Islet precursor cell (in vitro differentiated cells): ENCODE measurements at places on chromosomes 2 and 18.

GRCh38 chr2:156323754-156324153 lies 8.8 kb downstream of the NR4A2 start:
- no peak for DNase-seq

DNA sequence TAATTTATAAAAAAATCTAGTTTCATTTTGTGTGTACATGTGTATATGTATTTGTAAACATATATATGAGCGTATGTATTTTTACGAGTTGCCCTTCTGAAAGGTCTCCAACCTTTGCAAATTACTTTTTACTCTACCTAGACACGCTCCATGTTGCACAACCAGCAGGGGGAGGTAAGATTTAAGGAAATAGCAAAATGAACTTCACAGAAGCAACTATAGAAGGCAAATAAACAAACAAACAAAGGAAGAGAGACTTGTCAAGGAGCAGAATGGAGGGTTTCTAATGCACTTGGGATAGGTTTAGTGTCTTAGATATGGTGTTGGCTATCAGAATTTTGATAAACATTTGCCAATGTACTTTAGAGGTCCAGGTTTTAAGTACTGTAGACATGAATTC lies 820.5 kb upstream of the POU3F3 start:
- DNase-seq, result no peak

DNA sequence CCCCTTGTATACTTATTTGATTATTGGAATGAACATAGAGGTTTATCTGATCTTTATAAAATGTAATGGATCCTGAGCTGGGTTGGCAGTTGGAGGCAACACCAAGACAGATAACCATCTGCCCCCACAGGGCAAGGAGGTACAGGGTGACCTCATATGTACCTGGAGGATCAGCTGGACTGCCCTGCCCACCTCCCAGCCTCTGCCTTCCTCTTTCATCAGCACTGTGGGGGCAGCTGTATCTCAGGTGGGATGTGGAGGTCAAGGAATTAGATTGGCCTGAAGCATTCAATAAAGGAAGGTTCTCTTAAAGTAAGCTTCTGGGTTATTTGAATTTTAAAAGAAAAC lies 92.6 kb downstream of the LYPD6 start:
- no peak for DNase-seq

GRCh38 chr2:18117592-18117991 lies 239.1 kb downstream of the KCNS3 start:
- DNase-seq, result peak; percentile 68

GRCh38 chr2:57902578-57902977 lies 144.0 kb upstream of the VRK2 start:
- no peak for DNase-seq

DNA sequence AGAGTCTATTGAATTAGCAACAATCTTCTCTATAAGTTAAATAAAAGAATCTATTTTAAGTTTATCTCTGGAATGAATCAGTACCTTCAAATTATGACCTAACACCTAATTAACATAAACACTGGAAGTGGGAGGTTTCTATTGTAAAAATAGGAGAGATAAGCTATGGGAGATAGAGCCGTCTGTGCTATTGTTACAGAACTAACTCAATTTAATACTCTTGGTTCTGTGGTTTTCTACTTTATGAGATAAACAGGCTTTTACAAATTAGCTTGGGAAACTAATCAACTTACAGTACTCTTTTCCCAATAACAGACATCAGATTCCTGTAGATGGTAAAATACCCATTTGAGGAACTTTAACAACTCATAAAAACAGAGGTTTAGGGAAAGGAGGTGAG lies 25.6 kb upstream of the STAT1 start:
- DNase-seq, result no peak

- DNase-seq, result no peak
These were observed 13.5 kb downstream of the PPP1CB start for GRCh38 chr2:28764909-28765711.

GRCh38 chr2:145199042-145199441 lies 679.1 kb upstream of the ZEB2 start:
- no peak for DNase-seq

DNA sequence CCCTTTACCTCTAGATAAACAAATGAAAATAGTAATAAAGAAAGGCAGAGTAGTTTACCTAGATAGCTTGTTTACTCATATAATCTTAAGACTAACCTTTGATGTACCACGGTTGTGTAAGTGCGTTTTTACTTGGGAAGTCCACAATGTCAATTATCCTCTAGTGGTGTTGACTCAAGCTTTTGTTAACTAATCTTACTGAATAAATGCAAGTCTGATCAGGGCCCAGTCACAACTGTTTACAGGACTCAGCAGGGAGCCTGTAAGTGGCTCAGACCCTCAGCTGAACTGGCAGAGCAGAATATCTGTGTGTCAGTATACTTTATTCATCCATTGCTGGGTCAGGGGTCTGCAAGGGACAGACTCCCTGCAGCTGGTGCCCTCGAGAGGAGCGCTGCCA lies 98.1 kb upstream of the ACAA2 start:
- no peak for DNase-seq

DNA sequence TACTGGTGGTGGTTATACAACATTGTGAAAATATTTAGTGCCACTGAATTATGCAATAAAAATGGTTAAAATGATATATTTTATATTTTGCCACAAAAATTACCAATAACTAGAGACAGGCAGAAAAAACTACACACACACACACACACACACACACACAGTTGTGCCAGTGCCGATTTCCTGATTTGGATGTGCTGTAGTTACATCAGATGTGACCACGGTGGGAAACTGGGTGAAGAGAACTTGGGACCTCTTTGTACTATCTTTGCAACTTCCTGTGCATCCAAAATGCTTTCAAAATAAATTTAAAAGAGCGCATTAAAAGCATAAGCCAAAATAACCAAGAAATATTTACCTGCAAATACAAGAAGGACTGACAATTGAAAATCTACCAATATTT lies 61.6 kb upstream of the CCBE1 start:
- no peak for DNase-seq

GRCh38 chr2:127401757-127402695 lies 14.3 kb upstream of the MAP3K2 start:
- peak; percentile 72 for DNase-seq

DNA sequence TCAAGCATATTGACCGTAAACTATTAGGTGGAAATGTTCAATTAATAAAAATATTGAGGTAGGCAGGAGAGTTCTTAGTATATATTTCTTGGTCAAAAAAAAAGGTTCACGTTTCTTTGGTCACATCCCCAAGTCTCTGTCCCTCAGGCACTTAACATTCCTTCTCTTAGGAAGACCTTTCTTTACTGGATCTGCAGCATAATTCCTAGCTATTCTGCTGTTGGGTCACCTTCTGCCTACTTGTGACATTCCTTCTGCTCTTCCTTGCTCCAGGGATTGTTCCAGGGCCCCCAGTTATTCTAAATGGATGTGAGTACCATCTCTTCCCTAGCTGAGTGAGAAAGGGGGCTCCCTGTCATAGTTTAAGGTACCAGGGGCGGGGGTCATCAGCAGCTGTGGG lies 4.2 kb downstream of the UGP2 start:
- no peak for DNase-seq

DNA sequence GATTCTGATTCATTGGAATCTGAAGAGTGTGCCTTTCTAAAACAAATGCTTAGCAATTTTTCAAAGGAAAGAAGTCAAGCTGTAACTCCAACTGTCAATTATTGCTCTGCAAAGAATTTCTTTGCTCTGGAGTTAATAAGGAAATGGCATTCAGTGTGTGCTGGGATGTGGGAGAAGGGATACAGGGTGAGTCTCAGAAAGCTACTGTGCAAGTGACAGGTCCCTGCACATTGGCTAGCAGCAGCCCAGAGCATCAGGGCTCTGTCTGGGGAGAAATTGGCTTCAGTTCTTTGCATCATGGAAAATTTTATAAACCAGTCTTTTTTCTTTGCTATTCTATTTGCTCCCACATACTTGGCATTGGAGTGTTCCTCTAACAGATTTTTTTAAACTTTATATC lies 1.1 kb upstream of the SYT4 start:
- DNase-seq, result no peak

DNA sequence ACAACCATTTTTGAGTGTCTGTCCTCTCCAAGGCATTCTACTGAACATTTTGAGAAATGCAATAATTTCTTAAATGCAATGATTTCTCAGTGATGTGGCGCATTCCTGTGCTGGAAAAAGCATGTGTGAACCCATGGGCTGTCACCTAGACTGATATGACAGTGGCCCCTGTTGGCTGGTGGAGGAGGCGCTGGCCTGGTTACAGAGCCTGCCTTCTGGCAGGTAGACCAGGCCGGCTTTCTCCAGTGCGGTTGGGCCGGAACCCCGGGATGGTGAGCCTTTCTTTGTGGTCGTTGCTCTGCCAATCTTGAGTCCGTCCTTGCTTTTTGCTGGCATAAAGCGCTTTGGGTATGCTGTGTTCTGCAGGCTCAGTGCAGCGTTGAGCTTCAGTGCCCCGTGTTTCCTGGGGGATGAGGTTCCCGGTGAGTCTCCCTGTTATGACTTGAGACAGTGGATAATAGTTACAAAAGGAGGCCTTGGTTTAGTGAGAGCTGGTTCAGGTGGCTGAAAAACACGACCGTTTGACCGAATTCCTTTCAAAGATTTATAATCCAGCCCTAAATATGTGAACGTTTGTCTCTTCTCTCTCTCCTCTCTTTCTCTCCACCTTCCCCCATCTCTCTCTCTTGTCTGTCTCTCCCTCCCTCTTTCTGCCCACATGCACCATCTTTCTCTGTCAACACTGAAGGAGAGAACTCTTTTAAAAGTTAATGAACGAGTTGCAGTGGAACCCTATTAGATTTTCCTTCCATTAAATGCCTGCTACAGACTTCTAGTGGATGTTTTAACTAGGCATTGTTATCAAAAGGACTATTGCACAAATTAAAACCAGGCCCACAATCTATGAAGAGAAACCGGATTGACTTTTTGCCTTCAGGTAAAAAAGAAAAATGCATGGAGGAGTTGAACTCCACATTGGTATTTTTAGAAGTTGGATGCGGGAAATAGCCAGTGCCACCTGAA lies 34.0 kb downstream of the TSHZ1 start:
- DNase-seq, result peak; percentile 64

DNA sequence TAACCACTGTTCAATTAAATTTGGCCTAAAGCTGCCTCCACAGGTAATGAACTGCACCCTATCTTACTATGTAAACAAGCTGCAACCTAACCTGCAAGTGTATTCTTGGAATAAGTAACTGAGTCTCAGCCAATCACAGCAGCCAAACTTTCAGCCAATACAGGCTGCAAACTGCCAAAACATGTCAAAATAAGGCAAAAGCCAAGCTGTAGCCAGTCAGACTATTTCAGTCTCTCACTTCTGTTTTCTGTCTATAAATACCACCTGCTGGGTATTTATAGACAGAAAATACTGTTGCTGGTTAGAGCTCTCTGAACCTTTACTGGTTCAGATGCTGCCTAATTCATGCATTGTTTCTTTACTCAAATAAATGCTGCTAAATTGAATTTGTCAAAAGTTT lies 14.3 kb downstream of the C2orf76 start:
- DNase-seq, result no peak

DNA sequence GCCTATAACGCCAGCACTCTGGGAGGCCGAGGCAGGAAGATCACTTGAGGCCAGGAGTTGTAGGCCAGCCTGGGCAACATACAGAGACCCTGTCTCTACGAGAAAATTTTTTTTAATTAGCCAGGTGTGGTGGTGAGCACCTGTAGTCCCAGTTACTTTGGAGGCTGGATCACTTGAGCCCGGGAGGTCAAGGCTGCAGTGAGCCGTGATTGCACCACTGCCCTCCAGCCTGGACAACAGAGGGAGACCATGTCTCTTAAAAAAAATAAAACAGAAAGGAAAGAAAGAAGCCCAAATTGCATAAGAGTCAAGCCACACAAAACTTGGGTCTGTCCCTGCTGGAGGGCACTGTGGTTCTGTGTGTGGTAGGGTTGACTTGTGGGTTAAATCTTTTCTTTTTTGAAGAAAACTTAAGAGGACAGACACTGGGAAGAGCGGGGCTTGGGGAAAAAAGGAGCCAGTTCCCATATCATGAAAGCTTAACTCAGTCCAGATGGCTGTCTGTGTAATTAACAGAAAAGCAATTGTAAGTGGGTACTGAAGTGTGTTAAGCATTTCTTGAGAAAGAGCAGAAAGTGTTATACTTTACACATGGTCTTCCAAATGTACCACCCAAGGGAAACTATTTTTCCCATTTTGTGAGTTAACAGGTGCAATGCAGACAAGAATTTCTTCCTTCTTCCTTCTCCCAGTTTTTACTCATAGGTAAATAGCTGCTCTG lies 115.1 kb downstream of the ALPK2 start:
- no peak for DNase-seq

- no peak for DNase-seq
These were observed 237.4 kb downstream of the SETBP1 start for GRCh38 chr18:44918142-44918476.

GRCh38 chr2:51880153-51880552 lies 848.2 kb upstream of the NRXN1 start:
- DNase-seq, result no peak

DNA sequence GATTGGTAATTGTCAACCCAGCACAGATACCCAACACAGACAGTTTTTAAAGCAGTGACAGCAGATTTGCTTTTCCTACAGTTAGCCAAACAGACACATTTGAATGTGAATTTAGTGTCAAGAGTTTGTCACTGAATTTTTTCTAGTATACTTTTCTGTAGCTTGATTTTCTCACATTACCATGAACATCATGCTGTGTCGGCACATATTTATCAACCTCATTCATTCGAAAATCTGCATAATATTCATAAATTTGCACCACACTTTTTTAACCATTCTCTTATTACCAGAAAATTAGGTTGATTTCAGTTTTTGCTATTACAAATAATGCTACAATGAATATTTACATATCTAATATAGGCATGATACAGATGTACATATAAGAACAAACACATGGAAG lies 27.0 kb upstream of the DSG3 start:
- no peak for DNase-seq

DNA sequence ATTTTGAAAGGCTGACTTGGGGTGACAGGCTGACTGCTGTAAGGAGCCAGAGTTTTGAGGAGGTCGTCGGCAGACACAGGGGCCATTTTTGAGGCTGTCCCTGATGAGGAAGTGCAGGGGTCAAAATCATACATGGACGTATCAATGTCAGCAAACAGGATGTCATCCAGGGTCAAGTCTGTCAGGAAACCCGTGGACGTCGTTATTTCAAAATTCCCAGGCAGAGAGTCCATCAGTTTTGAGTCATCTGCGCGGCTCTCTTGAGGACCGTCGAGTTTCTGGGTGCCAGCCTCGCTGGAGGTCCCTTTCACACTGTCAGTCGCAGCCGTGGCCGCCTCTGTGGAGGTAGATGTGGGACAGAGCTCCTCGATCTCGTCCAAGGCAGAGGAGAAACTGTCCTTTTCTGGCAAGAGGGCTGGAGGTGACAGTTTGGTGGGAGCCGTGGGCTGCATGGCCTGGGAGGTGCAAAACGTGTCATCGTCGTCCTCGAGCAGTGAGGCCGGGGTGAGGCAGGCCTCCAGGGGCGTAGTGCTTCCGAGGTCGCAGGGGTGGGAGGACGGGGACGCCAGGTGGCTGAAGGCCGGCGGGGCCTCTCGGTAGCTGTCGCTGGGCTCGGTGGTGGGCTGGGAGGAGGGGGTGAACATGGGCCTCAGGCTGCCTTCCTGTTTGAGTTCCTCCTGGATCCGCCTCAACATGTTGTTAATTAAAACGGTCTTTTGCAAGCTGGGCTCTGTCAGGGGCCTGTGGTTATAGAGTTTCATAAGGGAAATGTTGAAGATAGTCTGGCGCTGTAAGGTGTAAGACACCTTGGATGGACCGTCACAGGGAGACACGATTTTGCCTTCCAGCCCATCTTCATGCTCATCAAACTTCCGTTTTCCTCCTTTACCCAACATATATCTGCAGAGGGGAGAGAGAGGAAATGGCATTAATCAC lies 17.5 kb downstream of the SERTAD2 start:
- DNase-seq, result no peak
